ENCODE measurements at places on chromosomes 3 and 15.

- no peak for DNase-seq
These were observed 282.8 kb upstream of the PROK2 start for GRCh38 chr3:72067721-72068120.

DNA sequence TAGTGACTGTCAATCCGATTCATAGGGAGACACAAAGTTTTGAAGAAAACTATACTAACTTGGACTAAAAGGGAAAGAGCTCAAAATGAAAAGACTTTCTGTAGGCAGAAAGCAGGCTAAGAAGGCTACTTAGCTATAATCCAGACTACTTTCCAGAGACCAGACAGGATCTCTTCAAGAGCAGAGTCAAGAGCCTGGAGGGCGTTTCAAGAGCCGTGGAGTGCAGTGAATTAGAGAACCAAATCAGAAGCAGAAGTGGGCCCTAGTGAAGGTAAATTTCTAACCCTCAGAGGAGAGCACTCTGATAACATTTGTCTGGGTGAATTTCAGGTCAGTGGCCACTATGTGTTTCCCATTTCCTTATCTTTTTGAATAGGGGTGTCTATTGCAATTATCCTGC is 76.4 kb downstream of the CGGBP1 start:
- no peak for DNase-seq

DNA sequence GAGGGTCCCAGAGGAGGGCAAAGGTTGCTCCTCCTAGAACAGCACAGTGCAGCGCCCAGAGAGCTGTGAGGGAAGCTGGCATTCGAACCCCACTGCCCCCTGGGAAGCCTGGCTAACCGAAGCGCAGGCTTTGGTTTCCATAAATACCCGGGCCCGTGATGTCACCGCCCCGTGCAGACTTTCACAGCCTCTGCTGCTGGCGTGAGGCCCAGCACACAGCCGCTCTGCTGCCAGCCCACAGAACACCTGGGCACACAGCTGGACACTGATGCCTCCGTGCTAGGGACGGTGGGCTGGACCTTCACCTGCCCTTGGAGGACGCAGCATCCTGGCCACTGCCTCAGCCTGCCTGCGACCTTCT is 1.0 kb downstream of the IQSEC1 start:
- no peak for DNase-seq

DNA sequence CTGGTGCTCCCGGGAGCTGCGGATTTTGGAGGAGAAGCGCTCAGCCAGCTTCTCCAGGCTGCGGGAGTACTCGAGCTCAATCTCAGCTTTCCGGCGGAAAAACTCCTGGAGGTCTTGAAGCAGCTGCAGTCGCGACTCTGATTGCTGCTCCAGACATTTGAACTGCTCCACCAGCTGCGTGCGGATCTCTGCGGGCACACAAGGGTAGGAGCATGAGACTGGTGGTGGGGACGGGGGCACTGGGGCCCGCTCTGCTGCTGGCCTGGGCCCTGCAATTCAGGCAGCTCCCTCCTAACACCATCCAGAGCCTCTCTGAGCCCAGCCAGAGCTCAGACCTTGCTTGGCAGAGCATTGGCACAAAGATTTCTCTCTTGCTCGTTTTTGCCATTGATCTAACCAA is 124.7 kb downstream of the SRGAP3 start:
- no peak for DNase-seq

GRCh38 chr3:139521144-139521543 is 18.4 kb downstream of the RBP1 start:
- no peak for DNase-seq

- DNase-seq = no peak
These were observed 118.4 kb upstream of the SPRED1 start for GRCh38 chr15:38134252-38134651.

DNA sequence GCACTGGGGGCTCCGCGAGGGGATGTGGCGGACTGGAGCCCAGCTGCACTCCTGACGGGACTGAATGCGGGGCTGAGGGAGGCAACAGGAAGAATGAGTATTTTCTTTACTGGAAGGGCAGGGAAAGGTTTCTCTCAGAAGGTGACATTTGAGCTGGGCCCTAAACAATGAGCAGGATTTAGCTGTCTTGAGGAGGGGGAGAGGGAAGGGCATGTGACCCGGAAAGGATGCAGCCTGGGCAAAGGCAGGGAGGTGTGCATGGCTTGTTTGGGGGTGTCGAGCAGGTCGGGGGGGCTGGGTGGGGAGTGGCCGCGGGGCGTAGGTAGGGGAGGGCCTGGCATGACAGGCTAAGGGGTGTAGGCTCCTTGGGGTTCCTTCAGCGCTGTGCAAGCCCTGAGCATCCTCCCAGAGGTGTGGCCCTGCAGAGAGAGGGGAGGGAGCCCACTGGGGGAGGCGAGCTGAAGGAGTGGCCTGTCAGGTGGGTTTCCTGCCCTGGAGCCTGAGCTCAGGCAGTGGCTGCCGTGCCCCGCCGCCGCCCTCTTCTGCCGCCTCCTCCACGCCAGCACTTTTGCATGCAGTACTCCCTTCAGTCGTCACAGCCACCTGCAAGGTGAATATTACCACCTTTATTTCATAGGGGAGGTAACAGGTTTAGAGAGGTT is 17.2 kb upstream of the ANKDD1A start:
- DNase-seq = no peak

DNA sequence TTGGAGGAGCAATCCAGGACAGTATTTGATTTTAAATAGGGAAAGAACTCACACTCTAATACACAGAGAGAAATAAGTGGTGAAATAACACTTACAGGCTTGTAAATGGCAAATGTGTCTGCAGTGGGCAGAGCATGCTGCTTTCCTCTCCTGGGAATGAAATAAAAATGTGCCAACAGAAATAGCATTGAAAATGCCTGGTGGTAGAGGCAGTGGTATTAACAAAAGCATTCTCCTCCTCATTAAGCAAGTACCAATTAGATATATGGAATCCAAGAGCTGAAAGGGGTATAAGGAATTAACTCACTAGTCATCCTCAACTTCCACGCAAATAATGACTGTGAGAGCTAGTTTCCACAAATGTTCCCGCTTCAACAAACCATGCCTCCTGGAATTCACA is 364.1 kb upstream of the KCNMB2 start:
- DNase-seq = no peak

GRCh38 chr3:31157893-31158620 is 263.6 kb upstream of the GADL1 start:
- DNase-seq = no peak

- peak; percentile 11 for DNase-seq
These were observed 32.4 kb upstream of the SLC6A11 start for GRCh38 chr3:10783360-10784351.

GRCh38 chr15:81914734-81915256 is 131.0 kb downstream of the MEX3B start:
- no peak for DNase-seq

DNA sequence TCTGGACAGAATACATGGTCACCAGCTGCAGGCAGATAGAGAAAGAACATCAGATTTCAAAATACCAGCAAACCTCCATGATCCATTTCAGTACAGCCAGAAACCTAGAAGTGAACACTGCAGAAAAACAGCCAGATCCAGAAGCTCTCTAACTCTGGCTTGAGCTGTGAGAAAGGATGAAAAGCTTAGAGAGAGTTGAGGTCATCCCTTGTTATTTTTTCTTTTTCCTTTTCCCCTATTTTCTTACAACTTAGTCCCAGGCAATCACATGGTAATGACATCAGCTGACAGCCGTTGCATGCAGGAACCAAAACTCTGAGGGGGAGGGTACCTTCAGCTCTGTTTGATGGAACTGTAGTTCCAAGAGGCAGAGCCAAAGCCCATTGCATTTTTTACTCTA is 113.2 kb downstream of the TCF12 start:
- no peak for DNase-seq

DNA sequence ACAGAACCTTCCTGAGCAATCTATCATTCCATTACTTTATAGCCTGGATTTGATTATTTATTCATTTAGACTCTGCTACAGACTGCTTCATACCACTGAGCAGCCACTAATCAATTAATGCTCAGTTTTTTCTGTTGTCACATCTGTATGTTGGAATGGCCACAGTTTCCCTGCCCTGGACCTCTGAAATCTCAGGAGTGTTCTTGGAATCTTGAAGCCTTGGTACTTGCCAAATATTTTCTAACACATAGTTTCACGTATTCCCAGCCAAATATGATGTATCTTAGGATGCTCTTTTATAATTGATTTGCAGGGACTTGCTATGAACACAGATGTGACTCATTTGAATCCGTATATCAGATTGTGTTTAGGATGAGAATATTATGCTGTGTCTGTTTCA is 225.8 kb downstream of the TAFA4 start:
- DNase-seq = no peak

- DNase-seq = no peak
These were observed 120.8 kb upstream of the UMPS start for GRCh38 chr3:124609402-124609801.

GRCh38 chr15:31078471-31078870 is 23.1 kb downstream of the TRPM1 start:
- no peak for DNase-seq

DNA sequence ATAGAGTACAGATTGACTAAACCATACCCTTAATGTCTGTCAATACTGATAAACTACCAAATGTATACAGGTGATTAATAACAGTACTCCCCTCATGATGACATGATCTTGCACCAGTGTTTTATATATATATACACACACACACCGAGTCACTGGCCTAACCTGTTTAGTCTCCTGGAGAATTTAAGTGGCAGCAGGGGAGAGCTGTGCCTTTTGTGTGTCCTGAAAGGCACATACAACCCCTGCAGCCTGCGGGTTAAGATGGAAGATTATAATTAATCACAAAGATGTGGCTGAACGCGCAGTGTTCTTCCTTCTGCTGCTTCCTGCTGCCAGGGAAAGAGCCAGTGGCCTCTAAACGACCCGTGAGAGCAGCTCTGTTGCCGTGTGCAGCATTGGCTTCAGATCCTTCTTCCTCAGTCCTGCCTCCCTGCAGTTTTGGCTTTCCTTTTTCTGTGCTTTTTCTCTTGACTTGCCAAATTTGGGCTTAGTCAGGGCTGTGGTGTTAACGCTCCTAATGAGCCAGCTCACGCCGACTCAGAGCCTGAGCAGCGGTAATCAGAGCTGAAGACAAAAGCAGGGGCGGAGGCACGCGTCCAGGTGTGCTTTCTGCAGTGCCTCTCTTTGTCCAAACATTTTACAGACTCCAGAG is 42.5 kb upstream of the UBE3A start:
- no peak for DNase-seq

DNA sequence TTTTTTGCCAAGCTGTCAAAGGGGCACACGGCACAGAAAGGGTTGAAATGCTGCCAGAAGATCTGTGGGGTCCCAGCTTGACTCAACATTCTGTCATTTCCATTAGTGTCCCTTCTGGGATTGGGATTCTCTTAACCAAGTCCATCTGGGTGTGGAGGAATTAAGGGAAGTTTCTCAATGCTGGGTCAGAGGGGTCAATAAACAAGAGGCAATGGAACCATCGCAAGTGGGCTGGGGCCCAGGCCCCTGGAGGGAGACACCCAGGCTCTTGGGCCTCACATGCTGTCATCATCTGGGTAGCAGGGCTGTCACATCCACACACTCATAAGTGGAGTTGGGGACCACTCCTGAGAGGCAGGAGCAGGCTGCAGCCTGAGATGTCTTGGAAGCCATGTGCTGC is 8.1 kb upstream of the APOD start:
- DNase-seq = no peak

- DNase-seq = no peak
These were observed 12.9 kb upstream of the DCBLD2 start for GRCh38 chr3:98914210-98915080.

GRCh38 chr15:58472821-58473581 is 41.2 kb downstream of the LIPC start:
- peak; percentile 16 for DNase-seq

DNA sequence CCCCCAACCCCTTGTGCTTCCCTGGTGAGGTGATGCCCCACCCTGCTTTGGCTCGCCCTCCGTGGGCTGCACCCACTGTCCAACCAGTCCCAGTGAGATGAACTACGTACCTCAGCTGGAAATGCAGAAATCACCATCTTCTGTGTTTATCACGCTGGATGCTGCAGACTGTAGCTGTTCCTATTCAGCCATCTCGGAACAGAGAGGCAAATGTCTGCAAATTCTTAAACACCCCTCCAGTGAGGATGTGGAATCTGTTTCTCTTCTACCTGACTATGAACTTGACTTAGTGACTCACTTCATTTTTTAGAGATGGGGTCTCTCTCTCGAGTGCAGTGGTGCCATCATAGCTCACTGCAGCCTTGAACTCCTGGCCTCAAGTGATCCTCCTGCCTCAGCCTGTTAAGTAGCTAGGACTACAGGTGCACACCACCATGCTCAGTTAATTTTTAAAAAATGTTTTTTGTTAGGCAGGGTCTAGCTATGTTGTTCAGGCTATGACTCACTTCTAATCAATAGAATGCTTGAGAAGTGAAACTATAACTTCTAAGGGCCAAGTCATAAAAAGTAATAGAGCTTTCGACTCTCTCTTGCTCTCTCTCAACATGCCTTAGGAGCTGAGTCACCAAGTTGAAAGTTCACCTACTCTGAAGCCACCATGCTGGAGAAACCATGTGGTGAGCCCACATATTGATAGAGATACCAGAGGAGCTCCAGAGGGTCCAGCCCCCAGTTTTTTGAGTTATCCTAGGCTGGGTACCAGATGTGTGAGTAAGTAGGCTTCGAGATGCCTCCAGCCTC is 11.5 kb upstream of the PARP14 start:
- no peak for DNase-seq

DNA sequence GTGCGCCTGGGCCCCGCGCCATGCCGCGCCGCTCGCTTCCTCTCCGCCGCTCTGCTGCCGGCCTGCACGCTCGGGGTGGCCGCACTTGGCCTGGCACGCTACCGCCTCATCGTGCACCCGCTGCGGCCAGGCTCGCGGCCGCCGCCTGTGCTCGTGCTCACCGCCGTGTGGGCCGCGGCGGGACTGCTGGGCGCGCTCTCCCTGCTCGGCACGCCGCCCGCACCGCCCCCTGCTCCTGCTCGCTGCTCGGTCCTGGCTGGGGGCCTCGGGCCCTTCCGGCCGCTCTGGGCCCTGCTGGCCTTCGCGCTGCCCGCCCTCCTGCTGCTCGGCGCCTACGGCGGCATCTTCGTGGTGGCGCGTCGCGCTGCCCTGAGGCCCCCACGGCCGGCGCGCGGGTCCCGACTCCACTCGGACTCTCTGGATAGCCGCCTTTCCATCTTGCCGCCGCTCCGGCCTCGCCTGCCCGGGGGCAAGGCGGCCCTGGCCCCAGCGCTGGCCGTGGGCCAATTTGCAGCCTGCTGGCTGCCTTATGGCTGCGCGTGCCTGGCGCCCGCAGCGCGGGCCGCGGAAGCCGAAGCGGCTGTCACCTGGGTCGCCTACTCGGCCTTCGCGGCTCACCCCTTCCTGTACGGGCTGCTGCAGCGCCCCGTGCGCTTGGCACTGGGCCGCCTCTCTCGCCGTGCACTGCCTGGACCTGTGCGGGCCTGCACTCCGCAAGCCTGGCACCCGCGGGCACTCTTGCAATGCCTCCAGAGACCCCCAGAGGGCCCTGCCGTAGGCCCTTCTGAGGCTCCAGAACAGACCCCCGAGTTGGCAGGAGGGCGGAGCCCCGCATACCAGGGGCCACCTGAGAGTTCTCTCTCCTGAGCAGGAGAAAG is 951 bp downstream of the GPR62 start:
- no peak for DNase-seq

DNA sequence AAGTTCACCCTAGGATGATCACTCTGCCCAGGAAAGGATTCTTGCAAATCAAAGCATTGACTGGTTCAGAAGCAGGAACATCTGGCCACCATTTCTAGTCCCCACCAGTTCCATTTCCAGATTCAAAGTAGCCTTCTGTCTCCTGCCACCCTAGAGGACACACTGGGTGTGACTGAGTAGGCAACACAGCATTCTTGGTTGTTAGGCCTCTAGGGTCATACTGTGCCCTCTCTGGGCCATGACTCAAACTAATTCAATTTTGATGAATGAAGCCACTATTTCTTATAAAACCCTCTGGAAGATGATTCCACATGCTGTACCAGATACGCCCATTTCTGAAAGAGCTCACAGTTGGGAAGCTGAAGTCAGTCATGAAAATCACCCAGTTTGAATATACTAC is 69.7 kb downstream of the WDR76 start:
- DNase-seq = no peak
